ENCODE measurements at places on chromosomes 5 and 9.

DNA sequence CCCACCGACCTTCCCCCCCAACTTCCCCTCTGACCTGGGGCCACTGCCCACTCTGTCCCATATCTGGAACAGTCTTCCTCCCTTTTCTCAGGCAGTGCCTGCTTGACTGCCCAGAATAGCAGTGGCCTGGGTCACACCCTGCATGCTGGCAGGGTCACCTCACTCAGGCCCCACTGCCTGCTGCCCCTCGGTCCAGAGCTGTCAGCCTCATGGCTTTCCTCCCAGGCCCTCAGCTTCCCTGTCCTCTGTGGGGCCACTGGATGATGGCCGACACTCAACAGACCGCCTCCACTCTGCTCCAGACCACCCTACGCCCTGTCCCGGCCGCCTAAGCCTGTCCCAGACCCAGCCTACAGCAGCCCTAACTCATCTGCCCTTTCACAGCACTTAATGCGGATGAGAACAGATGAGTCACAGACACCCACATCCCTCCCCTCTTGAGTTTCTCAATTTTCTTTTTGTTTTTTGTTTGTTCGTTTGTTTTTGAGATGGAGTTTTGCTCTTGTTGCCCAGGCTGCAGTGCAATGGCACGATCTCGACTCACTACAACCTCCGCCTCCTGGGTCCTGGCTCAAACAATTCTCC lies 5.9 kb downstream of the PNPLA7 start:
- no peak for DNase-seq

- DNase-seq: no peak
Measured at GRCh38 chr9:94922098-94922607, 195.7 kb downstream of the AOPEP start.

GRCh38 chr9:8508671-8509290 lies 709.2 kb upstream of the DMAC1 start:
- DNase-seq: no peak

GRCh38 chr9:136722969-136723356 lies 10.6 kb downstream of the DIPK1B start:
- DNase-seq: no peak

DNA sequence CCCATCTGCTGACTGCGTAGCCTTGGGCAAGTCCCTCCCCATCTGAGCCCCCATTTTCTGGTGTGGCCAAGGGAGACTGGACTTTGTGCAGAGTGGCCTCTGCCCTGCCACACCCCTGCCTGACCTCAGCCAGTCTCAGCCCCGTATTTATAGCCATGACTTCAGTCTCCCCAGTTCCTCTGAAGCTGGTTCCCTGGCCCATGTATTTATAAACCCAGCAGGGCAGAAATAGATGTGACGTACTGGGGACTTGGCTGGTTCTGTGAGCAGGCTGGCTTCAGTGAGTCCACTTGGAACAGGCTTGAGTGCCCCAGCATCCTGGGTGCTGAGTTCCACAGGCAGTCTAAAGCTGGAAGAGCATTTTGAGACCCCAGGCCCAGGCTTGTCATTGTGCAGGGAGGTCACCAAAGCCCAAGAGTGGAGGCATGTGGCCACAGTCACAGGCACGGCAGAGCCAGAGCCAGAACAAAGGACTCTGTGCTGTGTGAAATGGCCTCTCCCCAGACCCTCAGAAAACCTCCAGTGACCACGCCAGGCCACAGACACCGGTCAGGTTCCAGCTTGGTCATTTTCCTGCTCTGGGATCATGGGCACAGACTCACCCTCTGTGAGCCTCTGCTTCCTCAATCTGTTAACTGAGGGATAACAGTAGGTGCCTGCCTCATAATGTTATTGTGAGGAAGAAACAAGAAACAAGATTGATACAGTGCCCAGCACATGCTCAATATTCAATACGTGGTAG lies 30.4 kb upstream of the SYNPO start:
- no peak for DNase-seq
